Thymus (tissue), 14 donors: ENCODE measurements at places on chromosomes 5 and 9.

- DNase-seq, result no peak
These were observed 97.6 kb upstream of the FANCC start for GRCh38 chr9:95415158-95415557.

- DNase-seq, result no peak
These were observed 19.5 kb downstream of the MAP1B start for GRCh38 chr5:72126796-72127195.

- DNase-seq, result no peak
These were observed 218.1 kb downstream of the CETN3 start for GRCh38 chr5:90191352-90192045.

GRCh38 chr5:143606043-143606752 lies 202.7 kb upstream of the NR3C1 start:
- no peak for DNase-seq

DNA sequence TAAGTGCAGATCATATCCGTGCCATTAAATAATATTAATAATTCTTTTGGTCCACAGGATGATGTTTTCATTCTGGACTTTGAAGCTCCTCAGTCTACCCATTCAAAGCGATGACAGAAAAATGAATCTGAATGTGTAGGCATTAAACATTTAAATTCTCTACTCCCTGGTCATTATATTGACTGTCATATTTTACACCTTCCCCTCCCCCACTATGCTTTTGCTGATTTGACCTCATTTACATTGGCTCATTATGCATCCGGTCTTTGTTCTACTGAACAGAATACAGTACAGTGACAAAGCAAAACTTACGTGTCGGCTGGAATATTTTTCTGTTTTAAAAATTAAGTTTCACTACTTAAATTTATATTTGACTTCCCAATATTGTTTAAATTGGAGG lies 289.7 kb upstream of the TMEM161B start:
- no peak for DNase-seq

DNA sequence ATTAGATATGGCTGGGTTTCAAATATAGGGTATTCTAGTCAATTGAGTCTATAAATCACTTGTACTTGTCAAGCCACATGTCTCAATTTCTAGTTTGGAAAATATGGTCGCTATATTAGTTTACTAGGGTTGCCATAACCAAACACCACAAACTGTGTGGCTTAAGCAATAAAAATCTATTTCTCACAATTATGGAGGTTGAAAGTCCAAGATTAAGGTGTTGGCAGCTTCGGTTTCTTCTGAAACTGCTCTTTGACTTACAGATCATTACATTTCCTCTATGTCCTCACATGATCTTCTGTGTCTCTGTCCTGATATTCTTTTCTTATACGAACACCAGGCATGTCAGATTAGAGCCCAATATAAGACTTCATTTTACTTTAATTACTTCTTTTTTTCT lies 55.8 kb upstream of the BASP1 start:
- no peak for DNase-seq

DNA sequence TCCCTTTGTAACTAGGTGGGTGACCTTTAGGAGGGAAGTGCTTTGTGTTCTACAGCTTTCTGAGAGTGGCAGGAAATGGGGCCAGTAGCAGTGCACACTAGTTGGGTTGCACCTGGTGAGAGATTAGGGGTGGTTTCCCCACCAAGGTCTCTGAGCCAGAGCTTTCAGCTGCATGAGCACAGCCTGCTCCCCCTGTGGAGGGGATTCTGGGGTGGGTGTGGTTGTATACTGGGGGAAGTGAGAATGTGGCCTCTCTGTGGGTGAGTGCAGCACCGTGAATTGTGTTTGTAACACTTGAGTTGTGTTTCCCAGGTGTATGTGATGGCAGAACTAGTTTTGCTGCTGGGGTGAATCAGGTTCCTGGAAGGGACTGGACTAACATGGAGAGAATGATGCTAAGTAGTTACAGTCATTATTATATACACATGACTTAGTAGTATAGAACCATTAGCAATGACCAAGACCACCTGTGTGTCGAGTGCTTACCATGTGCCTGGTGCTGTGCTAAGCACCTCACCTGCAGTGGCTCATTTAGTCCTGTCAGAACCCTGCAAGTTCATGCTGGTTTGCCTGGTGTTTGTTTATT lies 11.8 kb upstream of the CXXC5 start:
- peak; percentile 89 for DNase-seq

- no peak for DNase-seq
These were observed 7.9 kb downstream of the G3BP1 start for GRCh38 chr5:151779531-151780125.

- DNase-seq, result no peak
These were observed 24.8 kb downstream of the PLPP1 start for GRCh38 chr5:55509796-55510522.

DNA sequence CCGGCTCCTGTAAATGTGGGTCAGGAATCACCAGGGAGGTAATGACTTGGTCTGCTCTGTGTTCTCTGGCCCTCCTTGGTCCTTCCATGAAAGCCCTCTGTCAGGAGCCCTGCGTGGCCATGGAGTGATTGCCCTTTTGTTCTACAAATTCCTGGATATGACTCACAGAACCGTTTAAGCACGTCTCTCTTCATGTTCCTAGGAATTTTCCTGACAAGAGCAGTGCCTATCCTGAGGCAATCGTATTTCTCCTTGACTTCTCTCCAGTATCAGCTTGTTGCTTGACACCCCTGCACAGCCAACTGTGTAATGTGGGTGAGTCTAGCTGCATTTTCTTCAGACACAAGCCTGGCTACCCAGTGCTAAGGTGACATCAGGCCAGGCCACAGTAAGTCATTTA lies 274.3 kb upstream of the ZNF462 start:
- no peak for DNase-seq

GRCh38 chr5:60495644-60496520 lies 204.1 kb downstream of the DEPDC1B start:
- DNase-seq, result no peak

GRCh38 chr5:112772124-112772523 lies 34.4 kb downstream of the APC start:
- no peak for DNase-seq
